T-cell (primary cell): ENCODE measurements at places on chromosomes 13 and 19. TPM values are rescaled to one million over a fixed set of nuclear protein-coding genes. Genes with fewer than 3 reads are reported as not detected.

The TGFBR3L gene
- 1.6 TPM for total RNA-seq

The ZNF296 gene
- total RNA-seq, result 4.3 TPM

The ZNF534 gene
- total RNA-seq, result not detected

The LSM14A gene
- 180 TPM for total RNA-seq

The SULT2B1 gene
- not detected for total RNA-seq

The LSR gene
- total RNA-seq, result 62.1 TPM
